Upper lobe of right lung (tissue), 1 donor: ENCODE measurements at places on chromosomes 5 and 9.

GRCh38 chr5:168348084-168348414 lies 56.6 kb downstream of the WWC1 start:
- DNase-seq, result no peak

DNA sequence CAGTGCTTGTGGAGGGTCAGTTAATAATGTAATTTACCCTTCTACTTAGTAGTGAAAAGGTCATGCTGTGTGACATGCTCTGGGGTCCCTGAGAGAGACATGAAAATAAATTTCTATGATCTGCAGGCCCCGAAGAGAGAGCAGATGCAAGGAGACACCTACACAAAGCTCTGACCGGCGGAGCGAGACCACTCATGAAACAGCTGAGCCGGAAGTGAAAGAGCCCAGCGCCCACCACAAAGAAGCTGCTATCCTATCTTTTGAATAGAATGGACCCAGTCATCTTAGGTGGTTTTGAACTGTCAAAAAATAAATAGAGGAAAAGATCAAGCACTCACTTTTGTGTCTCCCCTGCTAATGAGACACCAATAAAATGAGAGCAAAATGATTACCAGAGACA lies 190.0 kb downstream of the MED10 start:
- DNase-seq, result no peak

GRCh38 chr5:71996789-71997188 lies 110.5 kb upstream of the MAP1B start:
- no peak for DNase-seq

DNA sequence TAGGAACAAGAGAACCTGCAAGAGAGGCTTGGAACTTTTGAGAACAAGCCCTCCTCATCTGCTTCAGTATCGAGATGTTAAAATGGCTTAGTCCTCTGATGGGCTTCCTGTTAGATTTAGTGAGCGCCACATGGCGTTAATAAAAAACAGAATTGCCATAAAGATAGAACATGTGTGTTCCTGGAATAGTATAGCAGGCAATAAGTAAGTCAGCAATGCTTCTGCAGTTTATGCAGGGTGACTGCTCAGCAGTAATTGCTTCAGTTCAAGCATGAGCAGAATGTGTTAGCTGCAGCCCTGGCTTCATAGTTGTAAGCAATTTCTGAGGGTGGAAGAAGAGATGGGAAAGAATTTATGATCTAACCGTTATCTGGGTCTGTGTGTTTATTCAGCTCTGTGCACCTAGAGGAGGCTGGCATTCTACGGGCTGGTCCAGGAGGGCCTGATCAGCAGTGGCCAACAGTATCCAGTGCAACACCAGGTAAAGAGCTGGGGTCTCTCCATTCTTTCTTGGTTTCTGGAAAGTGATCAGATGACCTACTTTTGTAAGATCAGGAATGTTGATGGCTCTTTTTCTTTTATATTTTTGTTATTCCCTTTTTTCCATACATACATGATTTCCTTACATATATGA lies 15.9 kb downstream of the PCDHAC2 start:
- no peak for DNase-seq

- DNase-seq, result no peak
Measured at GRCh38 chr5:1792842-1793266, 6.8 kb downstream of the MRPL36 start.

DNA sequence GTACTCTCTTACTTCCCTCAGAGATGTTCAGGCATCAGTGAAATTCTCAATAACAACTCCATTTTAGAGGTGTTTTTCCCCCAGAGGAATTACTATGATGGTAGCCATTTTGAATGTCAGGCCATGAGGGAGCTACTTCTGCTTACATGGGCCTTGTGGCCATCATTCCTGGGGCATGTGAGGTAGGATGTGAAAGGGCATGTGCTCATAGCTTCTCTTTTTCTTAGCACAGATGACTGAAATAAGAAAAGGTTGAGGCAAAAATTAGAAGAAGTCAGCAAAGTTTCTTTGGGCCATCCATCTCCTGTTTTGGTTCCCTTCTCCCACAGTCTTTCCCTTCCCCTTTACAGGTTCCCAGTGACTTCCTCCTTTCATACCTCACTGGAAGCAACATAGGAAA lies 68.8 kb downstream of the FEM1C start:
- DNase-seq, result no peak

GRCh38 chr5:24365406-24365805 lies 279.4 kb downstream of the CDH10 start:
- no peak for DNase-seq

- DNase-seq, result no peak
Measured at GRCh38 chr5:35205186-35205585, 25.1 kb downstream of the PRLR start.

GRCh38 chr5:75567710-75568109 lies 43.5 kb upstream of the ANKDD1B start:
- DNase-seq, result no peak
